ENCODE measurements at places on chromosomes 7 and 10.
A peak's percentile ranks its signal among the peaks of the same experiment; 100 is the strongest.

DNA sequence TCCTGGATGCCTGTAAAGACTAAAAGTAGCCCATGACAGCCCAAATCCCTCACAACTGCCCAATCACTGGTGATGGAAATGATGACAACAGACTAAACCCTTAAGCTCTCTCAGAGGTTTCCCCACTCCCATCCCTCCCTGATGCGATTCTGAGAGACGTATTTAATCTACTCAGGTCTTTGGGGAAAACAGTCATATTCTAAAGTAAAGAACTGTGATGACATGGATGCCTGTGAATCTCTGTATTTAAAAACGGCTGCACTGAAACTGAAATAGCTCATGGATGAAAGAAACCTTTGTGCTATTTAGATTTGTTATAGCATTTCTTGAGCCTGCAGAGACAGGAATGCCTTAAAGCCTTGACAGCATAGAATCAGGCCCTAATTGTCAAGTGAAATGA, 28.5 kb downstream of the VPS41 start:
- DNase-seq = no peak

GRCh38 chr10:31804352-31804810, 124.2 kb downstream of the ARHGAP12 start:
- DNase-seq = no peak

DNA sequence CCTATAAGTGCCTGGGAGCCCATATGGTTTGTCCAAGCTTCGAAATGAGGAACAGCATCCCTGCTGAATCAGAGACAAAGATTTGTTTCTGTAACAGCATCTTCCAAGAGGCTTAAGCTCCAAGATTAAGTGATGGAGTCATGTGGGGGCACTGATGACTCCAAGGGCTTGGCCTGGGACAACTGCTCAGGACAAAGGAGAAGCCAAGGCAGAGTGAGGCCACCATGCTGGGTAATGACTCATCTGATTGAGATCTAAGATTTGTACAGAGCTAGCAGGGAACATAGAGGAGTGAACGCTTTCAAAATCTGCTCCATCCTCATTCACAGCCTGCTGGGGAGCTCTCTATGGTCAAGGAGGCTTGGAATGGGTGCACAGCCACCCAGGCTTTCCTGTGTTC, 49.3 kb downstream of the C10orf120 start:
- DNase-seq = no peak

DNA sequence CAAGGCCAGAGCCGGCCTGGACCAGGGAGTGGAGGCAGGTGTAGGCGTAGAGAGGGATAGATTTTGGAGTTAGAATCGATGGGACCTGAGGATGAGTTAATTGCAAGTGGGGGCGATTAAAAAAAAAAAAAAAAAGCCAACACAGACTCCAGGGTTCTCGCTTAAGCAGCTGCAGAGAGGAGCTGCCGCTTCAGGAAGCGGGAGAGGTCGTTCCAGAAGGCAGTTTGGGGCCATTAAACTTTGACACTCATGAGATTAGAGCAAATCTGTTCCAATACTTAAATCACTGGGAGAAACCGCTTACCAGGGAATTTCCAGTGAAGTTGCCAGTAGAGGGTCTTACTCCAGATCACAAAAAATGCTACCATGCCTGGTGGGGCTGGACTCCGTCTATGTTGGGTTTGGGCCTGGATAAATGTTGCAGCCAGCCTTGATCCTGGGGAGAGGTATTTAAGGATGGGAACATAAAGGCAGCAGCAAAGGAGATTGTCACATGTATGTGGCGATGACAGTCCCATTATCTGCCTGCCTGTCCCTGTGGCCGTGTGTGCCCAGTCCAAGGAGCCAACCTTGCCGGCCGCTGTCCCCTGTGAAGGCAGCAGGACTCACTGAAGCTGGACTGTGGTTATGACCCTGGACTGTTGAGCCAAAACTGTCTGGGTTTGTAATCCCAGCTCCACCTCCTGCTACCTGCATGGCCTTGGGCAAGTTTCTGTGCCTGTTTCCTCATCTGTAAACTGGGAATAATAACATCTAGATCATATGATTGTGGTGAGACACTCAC, 23.9 kb upstream of the GRID1 start:
- DNase-seq = no peak

DNA sequence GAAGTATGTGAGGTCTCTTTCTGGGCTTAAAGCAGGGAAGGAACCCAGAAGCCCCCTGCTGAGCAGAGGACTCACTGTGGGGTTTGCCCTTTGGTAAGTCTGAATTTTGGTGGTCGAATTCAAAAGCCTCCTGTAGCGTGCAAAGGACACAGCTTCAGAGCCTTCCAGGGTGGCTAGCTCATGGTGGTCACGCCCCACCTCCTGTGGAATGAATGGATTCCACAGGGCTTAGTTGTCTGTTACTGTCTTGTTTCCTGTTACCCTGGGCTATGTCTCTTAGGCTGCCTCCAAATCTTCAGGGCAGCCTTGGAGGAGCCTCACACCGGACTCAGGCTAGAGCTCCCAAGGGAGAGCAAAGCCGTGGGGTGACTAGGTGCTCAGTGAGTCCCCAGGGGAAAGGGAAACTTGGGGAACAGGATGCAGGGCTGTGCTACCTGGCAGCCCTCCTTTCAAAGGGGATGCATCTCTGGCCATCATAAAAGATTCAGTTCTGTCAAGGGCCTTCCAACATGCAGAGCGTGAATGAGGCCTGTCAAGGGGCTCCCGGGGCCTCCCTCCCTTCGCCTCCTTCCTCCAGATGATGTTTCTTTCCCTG, 211.7 kb downstream of the CCSER2 start:
- DNase-seq = peak; percentile 37

- peak; percentile 28 for DNase-seq
Measured at GRCh38 chr10:121886997-121887622, 40.7 kb downstream of the ATE1 start.

- no peak for DNase-seq
Measured at GRCh38 chr7:13578294-13578693, 411.2 kb downstream of the ETV1 start.

GRCh38 chr7:145582742-145583303, 533.8 kb upstream of the CNTNAP2 start:
- DNase-seq = no peak

- DNase-seq = peak; percentile 79
Measured at GRCh38 chr10:86868353-86868752, 89.1 kb downstream of the MMRN2 start.

DNA sequence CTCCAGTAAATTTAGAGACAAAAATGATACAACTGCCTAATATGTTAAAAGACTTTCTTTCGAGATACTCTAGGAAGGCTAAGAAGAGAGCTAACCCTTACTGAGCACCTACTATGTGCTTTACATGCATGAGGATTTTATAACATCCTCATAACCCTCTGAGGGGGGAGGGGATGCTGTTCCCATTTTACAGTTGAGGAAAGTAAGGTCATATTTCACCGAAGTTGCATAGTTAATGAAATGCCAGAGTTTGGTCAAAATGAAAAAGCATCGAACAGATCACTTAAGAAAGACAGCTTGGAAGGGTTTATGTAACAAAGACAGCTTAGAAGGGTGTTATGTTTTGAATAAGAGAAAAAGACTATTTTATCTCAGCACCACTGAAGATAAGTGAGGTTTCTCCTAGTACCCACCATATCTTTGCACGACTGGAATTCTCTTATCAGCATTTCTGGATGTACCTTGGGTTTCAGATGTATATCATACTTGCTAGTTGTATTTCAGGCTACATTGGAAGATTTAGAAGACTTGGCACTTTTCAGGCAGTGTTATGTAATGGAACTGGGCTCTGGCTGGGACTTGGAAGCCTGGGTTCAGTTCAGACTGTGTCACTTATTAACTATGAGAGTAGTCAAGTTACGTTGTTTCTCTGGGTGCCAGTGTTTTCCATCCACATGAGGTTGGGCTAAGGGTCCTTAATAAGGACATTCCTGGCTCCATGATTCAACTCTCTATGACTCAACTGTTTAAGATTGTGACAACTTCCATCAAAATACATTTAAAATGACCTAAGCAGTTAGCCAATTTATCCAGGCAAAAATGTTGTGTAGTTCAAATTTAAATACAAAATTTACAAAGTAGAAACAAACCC, 6.0 kb downstream of the RHOBTB1 start:
- DNase-seq = peak; percentile 65

GRCh38 chr10:34464591-34464990, 350.5 kb downstream of the PARD3 start:
- no peak for DNase-seq

- DNase-seq = no peak
Measured at GRCh38 chr7:140330595-140330994, 67.7 kb downstream of the SLC37A3 start.

DNA sequence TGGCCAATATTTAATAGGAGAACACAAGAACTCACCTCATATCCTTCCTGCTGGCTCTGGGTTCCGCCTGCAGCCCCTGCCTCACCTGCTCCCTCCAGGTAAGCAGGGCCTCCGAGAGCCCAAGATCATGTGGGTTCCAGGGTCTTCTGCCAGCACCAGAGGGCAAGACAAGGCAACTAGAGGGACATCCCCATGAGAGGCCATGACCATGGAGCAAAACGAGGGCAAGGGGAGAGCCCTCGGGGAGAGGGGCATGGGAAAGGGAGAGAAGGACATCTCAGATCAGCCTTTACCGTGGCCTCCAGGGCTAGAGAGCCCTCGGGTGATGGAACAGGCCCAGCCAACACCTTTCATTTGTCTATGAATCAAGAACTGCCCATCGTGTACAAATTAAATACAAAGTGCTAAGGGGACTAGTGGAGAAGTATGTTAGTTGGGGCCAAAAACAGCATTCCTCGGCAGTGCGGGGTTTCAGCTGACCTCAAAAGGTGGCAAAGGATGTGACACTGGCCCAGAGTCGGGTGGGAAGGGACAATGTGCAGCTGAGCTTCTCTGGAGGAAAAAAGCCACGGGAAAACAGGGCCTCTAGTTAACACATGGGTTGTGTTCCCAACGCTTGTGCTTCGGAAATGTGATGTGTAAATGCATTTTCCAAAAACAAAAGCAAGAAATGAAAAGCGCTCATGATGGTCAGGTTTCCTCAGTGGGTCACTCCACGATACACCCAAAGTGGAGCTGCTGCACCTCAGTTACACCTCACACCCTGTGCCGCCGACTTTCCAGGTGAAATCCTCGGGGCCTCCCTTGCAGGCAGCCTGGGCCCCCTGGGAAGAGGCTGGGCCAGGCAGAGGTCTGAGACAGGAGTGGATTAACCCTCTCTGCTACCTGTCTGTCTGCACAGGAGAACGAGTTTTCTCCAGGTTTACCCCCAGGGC, 2.0 kb downstream of the AOC1 start:
- DNase-seq = no peak

GRCh38 chr7:19470031-19470430, 238.8 kb downstream of the POLR1F start:
- no peak for DNase-seq

DNA sequence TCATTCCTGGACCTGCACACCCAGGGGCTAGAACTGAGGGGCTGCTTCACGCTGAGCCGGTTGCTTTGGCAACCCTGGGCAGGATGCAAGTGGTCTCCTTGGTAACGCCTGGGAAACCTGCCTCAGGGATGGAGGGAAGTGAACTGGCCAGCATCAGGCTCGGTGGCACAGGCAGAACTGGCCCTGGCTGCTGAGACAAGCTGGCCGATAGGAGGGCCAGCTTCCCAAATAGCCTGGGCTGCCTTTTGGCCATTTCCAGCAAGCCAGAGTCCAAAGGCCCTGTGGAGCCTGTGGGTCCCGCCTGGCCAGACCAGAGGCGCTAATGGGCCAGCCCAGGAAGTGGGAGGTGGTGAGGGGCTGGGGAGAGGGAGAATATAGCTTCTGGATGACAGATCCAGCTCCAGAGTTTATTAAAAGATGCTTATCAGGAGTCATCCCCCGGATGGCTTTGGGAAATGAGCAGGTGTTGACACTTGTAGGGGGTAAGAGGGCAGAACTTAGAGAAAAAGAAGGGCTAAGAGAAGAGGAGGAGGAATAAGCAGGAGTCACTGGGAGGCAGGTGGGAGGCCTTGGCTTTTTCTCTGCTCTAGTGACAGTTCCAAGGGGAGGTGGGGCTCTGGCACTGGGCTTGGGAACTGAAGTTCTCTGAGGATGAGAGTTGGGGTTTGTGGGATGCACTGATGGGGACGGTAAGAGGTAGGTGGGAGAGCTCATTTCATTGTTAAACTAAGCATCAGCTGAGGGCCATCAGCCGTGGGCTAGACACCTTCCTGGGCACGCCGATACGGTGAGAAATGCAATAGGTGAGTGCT, 9.6 kb downstream of the NEURL1 start:
- no peak for DNase-seq

GRCh38 chr10:11742009-11742778, at the start of gene ECHDC3:
TSS of gene ECHDC3 (plus strand) at chr10:11742382. CDS start at chr10:11742577, 195 bp downstream.
- DNase-seq = peak; percentile 68

DNA sequence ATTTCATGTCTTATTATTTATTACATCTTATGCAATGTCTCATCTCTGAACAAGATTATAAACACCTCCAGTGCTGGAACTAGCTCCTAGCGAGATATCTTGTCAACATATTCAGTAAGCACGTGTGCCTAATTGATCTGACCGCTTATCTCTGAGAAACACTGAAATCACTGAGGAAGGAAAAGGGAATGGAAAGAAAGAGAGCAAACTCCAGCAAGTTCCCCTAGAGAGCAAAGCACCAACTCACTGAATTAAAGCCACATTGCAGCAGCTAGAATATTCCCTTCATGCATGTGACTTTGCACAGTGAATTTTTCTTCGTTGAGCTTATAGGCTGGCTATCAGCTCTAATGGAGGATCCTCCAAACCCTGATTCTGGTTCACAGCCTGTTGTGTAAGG, 177.1 kb upstream of the FRMD4A start:
- no peak for DNase-seq

- DNase-seq = no peak
Measured at GRCh38 chr10:68192113-68192512, 39.8 kb downstream of the ATOH7 start.

- DNase-seq = no peak
Measured at GRCh38 chr10:16901106-16901505, 83.9 kb upstream of the RSU1 start.

GRCh38 chr10:120601999-120602398, 145.0 kb downstream of the PLPP4 start:
- DNase-seq = no peak

- DNase-seq = no peak
Measured at GRCh38 chr10:129850316-129850715, 113.8 kb downstream of the EBF3 start.

DNA sequence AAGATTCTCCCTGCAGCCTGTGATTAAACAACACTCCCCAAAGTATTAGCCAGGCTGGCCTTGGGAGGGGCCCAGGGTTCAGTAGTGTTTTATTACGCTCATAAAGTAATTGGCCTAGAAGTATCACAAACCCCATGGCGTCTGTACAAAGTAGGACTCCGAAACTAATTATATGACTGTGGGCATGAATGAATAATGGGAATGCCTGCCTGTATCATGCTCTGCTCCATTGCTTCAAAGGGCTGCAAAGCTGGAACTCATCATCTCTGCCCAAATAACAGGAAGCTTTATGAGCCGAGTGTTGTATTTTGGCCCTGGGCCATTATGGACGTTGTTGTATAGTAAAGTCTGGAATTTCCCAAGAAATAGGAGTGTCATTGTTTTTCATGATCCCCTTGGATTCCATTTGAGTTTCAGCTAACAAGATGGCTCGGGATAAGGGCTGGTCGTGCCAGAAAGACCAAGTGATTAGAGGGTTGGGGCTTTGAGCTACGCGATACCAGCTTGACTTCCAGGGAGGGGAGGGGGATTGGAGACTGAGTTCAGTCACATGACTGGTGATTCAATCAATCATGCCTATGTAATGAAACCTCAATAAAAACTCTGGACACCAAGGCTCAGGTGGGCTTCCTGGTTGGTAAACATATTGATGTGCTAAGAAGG, 65.3 kb upstream of the NPTX2 start:
- no peak for DNase-seq

GRCh38 chr10:86341361-86341811, 25.2 kb downstream of the GRID1 start:
- no peak for DNase-seq

GRCh38 chr10:132189016-132189415, 2.3 kb downstream of the DPYSL4 start:
- no peak for DNase-seq
